ENCODE measurements at places on chromosomes 11 and 22. TPM values are rescaled to one million over a fixed set of nuclear protein-coding genes. Genes with fewer than 3 reads are reported as not detected.
A peak's percentile ranks its signal among the peaks of the same experiment; 100 is the strongest.

The NLRP10 gene
- total RNA-seq, result not detected

The BLID gene
- total RNA-seq, result 3.3 TPM

DNA sequence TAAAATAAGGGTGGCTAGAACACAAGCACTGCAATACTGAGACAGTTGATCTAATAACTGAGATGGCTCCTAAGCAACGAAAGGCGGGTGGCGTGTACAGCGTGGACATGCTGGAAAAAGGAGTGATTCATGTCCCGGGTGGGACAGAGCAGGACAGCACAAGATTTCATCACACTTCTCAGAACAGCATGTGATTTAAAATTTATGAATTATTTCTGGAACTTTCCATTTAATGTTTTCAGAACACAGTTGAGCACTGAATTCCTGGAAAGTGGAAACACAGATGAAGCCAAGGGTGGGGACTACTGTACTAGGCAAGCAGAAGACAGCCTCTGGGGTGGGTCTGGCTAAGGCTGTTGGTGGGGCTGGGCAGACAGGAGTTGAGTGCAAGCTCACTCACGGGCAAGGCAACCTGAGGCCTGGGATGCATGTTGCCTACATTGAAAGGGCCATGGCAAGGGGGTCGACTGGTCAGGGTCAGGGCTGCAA lies 165.6 kb upstream of the DDI1 start:
- DNase-seq, result peak; percentile 94

- DNase-seq, result no peak
These were observed 5.7 kb downstream of the SIGIRR start for GRCh38 chr11:409008-409599.
